ENCODE measurements at places on chromosomes 2 and 18.

- no peak for DNase-seq
Observed at GRCh38 chr2:203340791-203341487, 12.7 kb downstream of the ABI2 start.

DNA sequence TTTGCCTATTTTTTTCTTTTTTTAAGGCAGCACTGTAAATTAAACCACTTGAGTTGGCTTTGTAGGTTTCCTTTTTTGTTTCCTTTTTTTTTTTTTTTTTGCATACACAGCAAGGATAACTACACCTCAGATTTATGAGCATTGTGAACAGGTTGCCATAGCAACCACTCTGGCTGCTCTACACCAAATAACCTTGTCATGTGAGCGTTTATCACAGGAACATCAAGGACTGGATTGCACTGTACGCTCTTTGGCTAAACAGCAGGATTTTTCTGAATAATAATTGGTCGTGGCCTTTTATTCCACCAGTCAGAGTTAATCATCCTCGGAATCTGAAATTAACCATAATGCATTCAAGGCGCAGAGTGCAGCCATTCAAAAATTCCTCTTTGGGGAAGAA lies 199.1 kb upstream of the SLC14A2 start:
- peak; percentile 30 for DNase-seq

DNA sequence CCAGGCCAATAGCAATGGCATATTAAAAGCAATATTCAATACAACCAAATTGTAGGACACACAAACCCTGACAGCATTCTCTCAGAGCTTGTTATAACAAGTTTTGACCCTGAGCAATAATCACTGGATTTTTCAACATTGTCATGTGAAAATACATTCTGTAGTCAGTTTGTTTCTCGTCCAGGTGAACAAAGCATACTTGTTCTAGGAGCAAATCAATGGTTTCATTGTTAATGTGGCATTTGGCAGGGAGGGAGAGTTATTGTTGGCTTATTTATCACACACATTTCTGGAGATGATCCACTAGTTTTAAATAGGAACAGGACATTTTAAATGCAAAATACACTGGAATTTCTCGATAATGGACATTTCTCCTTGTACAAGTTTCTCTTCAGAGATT lies 69.9 kb upstream of the L3MBTL4 start:
- no peak for DNase-seq

DNA sequence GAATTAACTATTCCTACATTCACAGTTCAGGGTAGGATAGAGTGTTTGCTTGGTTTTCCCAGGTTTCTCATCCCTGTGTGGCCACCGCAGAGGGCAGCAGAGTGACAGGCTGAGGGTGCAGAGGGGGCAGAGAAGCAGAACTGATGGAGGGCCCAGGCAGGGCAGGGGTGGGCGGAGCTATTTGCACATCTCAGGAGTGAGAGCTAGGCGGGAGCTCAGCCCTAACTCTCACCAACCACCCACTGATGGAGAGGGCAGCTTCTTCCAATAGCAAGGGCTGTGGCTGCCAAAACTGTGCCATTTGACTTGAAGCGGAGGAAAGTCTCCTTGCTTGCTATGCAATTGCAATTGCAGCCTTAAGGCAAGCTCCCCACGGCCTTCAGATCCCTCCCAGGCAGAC lies 12.0 kb upstream of the DARS1 start:
- DNase-seq, result peak; percentile 82

- no peak for DNase-seq
Observed at GRCh38 chr2:100135415-100135814, 7.0 kb downstream of the AFF3 start.

GRCh38 chr2:162607915-162608314 lies 230.7 kb downstream of the KCNH7 start:
- DNase-seq, result no peak

- DNase-seq, result peak; percentile 74
Observed at GRCh38 chr2:105746177-105747080, 1.7 kb downstream of the NCK2 start.

GRCh38 chr2:69241093-69241492 lies 145.9 kb downstream of the GFPT1 start:
- DNase-seq, result no peak

- no peak for DNase-seq
Observed at GRCh38 chr2:235183786-235184185, 232.0 kb downstream of the SH3BP4 start.

GRCh38 chr2:72813841-72814240 lies 12.0 kb downstream of the EXOC6B start:
- DNase-seq, result no peak

GRCh38 chr18:2293109-2293839 lies 278.0 kb downstream of the METTL4 start:
- no peak for DNase-seq

GRCh38 chr2:162490052-162490717 lies 146.3 kb downstream of the GCA start:
- DNase-seq, result no peak

DNA sequence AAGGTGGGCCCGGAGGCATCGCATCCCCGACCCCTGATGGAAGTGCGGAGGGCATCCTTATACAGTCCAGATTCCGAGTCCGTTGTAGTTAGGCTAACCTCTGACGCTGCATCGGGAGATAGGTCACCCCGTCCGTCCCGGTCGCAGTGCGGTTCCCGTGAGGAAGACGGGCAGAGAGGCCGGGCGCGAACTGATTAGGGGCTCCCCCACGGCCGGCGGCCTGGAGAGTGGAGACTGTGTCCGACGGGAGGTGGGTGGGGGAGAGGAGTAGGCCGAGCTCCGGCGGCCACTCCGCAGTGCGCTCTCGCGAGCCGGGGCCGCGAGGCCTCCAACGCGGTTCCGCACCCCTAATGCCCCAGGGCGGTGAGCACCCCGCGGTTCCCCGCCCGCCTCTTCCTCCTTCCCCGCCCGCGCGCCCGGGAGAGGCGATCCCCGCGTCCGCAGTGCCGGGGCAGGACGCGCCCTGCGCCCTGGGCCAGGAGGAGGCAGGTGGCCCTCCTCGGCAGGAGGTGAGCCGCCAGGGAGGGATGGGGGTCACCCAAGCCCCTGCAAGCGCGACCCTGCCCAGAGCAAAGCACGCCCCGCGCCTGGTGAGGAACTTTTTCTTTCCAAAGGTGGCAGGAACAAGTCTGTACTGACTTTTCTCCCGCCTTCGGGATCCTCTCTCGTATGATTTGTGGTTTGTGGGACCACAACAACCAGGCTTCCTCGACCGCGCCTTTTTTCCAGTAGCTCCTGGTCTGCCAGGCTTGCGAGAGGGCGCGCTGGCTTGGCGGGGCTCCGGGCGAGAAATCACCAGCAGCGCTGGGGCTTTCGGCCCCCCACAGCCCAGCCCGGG lies 1.4 kb upstream of the SP5 start:
- peak; percentile 51 for DNase-seq

- no peak for DNase-seq
Observed at GRCh38 chr2:36059691-36060090, 295.9 kb upstream of the CRIM1 start.

DNA sequence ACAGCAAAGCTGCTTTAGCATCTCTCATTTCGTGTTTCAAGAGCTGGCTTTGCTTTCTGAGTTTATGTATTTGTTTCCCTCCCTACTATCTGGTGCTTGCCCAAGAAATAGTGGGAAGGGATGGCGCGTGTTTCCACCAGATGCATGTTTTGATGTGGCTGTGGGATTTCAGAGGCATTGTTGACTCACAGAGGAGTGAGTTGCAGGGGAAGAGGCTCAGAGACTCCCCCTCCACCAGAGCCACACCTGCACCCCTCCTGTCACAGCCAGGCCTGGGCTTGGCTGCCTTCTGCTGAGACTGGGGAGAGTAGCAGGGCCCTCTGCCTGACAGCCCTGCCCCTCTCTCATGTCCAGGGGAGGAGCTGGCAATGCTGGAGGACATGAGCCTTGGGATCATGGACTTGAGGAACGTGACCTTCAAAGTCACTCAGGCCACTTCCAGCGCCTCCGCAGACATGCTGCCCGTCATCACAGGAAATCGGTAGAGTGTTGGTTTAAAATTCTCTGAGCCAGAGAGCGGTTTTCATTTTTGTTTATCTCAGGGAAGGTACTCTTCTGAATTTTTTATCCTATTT lies 42.9 kb downstream of the COA5 start:
- DNase-seq, result no peak

DNA sequence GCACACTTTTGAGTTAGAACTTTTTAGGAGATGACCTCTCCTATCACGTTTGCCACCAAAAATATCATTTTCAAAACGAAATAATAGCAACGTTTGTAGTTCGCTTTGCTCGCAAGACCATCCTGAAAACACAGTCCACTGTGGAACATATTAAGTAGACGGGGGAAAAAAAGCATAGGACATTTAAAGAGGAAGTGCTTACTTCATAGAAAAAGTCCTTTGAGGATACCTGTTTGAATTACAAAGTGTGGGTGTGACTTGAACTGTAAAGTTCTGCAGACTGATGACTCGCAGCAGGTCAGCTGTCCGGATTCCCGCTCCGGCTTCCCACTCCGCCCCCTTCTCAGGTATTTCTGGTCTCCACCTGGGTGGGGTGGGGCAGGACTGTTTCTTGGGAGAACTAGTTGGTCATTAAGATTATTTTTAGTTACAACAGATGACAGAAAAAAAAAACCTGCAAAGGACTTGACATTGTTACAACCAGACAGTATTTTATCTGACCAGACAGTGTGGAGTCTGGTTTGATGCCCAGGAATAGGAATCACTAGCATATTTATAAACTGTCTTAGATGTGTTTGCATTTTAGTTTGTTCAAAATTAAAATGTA lies 13.3 kb downstream of the CNOT11 start:
- DNase-seq, result no peak

DNA sequence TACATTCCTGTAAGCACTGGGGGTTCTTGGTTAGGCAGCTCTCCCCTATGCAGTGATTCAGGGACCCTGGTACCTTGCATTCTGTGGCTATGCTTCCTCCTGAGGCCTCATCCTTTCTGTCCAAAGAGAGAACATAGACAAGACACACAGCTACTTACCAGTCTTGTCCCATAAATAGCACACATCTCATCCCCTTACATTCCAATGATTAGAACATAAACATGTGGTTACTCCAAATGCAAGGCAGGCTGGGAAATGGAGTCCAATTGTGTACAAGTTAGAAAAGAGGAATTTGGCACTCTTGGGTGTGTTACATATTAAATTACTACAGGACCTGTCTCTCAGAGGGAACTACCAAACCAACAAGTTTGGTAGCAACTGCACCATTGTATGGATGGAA lies 171.3 kb downstream of the ARHGAP15 start:
- no peak for DNase-seq

DNA sequence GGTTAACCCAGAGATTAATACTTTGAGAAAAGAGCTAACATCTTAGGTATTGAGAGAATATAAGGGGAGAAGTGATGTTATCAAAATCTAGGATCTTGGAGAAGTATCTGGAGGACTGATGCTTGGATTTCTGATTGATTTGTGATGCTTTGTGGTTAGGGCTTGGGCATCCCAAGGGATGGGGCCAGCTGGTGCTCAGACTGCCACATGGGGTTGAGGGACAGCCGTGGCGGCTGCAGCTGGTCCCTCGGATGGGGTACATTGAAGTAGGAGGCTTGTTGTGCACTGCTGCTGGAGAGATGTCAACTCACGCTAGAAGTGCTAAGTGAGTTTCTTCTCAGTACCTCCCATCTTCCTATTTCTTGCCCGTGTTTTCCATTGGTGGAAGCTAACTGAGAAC lies 22.4 kb downstream of the HRH4 start:
- no peak for DNase-seq

DNA sequence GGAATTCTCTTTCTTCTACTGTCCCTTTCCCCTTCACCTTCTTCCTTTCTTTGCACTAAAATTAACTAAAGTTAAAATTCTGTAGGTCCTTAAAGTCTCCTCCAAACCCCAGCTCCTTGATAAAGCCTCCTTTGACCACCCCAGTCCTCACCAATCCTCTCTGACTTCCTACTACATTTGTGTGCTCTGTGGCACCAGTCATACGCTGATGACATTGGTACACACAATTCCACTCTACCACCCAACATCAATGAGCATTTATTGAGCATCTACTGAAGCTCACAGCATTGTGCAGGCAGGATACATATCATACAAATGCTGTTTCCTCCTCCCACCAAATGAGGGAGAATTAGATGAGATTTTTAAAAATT lies 4.5 kb upstream of the SP5 start:
- DNase-seq, result no peak

GRCh38 chr18:27731211-27731610 lies 445.7 kb downstream of the CDH2 start:
- no peak for DNase-seq

GRCh38 chr2:71756280-71756906 lies 303.0 kb downstream of the DYSF start:
- DNase-seq, result no peak

DNA sequence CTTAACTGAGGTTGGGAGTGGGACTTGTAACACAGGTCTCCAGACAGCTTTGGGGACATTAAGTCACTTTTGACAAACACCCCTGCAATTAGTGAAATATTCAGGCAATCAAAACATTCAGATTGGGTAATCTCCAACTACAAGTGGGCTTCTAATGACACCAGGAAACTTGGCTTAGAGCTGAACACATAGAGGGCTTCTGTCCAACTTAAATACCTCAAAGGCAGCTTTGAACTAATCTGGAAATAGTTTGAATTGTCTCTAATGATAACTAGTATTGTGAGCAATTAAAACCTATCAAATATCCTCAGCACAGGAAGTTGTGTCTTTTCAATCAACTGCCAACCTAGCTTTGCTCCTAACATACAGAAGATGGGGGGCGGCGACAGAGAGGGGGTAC lies 5.1 kb upstream of the ASPRV1 start:
- DNase-seq, result no peak

- no peak for DNase-seq
Observed at GRCh38 chr2:145918951-145919350, 1399.0 kb upstream of the ZEB2 start.

DNA sequence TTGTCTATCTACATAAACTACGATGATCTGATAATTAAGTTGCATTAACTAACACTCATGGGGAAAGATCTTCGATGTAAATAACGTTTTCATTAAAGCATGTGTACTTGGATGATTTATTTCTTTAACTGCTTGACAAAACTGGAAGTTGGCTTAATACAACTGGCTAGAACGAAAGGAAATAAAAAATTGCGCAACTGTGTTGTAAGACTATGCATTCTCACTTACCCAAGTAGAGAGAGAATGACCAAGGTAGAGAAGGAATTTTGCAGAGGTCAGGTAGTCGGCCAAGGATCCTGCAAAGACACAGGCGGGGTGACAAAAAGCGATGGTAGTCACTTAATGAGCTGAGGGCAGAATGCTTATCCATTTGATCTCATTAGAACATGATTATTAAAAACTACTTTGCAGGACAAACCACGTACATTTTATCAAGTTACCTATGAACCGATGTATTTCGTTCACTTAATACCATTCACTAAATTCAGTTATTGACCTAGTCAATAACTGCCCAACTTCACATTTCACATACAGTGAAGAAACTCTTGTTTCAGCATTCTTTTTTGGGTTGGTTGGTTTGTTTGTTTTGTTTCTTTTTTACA lies 900 bp downstream of the SLC40A1 start:
- no peak for DNase-seq
